ENCODE measurements at places on chromosomes 6 and 20.
A peak's percentile ranks its signal among the peaks of the same experiment; 100 is the strongest.

- DNase-seq, result no peak
These were observed 115.8 kb downstream of the MANEA start for GRCh38 chr6:95693108-95693507.

GRCh38 chr6:39189915-39190544, 39.2 kb downstream of the KCNK5 start:
- DNase-seq, result peak; percentile 8

DNA sequence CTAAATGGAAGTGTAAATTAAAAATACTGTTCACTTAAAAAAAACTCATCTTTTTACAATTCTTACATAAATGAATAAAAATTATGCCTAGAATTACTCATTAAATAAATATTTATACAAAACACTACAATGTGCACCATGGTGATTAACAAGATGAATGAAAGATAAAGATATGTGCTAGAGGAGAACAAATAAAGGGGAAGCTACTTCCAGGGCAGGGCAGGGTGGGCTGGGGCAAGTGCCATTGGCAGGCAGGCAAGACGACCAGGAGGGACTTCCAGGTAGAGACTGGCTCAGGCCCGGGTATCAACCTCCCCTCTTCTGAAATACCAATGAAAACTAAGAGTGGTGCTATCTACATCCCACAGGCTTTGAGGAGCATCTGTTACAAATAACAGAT, 20.4 kb downstream of the PREP start:
- peak; percentile 19 for DNase-seq

DNA sequence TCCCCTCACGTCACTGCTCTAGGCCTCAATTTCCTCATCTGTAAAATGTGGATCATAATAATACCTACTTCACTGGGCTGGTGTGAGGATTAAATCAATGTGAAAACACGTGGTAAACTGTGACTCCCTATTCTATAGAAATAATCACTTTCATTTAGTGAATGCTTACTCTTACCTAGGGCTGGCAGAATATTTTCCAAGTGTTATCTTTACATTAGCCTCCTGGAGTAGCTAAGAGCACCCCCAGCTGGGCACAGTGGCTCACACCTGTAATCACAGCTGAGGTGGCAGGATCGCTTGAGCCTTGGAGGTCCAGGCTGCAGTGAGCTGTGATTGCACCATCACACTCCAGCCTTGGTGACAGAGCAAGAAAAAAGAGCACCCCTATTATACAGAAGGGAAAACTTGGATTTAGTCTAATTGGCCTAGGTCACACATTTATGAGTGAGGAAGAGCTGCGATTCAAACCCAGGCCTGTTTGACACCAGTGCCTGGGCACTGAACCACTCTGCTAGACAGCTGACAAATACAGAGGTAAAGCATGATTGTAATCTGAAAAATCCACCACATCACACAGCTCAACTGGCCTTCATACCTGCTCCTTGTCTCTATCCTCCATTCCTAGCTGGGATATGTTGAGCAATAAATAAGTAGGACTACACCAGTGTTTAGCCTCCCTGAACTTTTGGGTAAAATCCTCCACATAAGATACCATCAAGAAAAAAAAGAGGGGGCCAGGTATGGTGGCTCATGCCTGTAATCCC, 1.4 kb upstream of the SNTA1 start:
- DNase-seq, result no peak

- peak; percentile 27 for DNase-seq
These were observed at the start of gene HS3ST5 for GRCh38 chr6:114342826-114343781. Gene HS3ST5, minus strand, starts transcription at chr6:114343023. Its CDS starts 280,178 bp downstream, at chr6:114062845.

DNA sequence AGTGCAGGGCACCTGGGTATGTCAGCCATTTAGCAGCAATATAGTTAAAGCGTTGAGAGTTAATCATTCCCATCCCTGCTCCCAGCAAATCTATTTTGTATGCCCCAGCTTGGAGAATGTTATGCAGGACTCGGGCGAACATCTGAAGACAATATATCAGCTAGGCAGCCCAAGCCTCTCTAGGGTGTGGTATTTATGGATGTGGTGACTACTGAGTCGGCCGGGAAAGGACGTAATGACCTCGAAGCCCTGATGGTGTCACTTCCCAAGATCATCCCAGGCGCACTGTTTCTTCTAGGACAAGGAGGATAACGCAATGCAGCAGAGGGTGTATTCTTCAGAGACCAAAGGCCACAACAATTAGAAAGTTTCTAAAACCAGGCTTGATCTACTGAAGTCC, 63.6 kb upstream of the FAM184A start:
- no peak for DNase-seq

DNA sequence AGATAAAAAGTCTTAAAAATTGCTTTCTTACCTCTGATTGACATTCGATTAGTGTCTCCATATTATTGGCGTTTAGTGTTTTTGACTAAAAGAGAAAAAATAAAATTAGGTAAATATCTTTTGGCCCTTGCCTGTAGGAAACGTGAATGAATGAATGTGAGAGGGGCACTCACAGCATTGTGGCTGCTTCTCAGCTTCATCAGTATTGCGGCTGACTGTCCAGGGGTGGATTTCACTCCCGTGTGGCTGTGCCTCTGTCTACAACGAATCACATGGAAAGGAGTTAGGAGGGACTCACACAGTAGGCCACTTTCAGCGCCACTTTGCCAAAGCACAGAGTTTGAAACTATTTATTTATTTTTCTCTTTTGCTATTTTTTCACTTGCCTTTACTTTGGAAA, 844 bp downstream of the TAGAP start:
- DNase-seq, result no peak

DNA sequence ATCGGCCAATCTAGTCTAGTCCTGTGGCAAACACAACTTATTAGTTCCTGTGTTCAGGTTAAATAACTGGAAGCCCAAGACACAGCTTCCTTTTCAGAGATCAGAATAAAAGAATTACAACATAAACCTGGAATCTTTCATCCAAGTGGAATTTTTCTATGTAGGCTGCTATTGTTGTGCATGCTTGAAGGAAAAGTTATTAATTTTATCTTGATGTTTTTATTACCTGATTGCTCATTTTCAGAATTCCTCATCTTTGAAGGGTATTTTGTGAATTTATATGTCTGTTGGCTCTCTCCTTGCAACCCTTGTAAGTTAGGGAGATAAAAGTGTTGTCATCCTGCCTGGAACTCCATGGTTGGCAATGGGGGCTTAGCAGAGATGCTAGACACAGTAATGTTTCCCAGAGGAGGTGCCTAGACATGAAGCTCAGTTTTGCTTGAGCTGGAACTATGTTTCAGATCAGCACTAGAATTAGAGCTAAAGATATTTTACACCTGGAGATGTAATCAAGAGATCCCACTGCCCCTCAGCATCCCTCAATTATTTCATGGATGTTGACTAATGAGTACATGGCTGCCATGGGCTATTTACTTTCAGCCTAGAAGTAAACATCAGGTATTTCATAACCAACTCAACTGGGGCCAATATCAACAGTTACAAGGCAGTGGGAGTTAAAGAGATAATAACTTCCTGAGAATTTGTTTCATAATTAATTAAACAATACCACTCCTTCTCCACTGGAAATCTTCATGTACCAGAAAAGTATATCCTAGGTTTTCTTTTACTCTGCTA, 367.0 kb upstream of the MARCKS start:
- no peak for DNase-seq

GRCh38 chr6:85058806-85059205, 294.4 kb upstream of the TBX18 start:
- DNase-seq, result no peak

DNA sequence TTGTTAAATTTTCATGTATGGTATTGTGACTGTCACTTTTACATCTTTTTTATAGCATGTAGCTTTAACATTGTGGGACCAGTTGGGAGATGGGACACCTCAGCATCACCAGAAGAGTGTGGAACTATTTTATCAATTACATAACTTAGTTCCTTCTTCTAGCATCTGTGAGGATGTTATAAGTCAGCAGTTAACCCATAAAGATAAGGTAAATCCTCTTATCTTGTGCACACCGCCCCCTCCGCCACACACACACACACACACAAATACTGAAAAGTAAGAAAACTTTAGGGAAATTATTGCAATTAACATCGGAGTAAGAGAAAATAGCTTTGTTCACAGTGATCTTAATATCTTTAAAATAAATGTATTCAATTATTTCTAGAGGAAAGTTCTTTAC, 60.9 kb downstream of the PGM3 start:
- no peak for DNase-seq

DNA sequence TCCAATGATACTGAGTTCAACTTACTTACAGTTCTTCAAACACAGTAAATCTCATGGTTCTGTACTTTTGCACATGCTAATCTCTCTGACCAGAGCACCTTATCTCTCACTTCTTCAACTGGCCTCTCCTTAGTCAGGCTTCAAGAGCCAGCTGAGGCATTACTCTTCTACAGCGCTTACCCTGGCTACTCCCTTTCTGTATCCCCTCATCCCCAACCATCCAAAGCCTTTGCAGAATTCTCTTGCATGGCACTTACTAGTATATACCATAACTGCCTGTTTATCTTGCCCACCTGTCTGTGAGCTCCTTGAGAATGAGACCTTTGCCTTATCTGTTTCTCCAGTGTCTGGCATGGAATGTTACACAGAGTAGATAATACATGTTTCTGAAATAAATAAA, 49.2 kb downstream of the SESN1 start:
- no peak for DNase-seq

GRCh38 chr6:74578339-74578738, 627.5 kb downstream of the COL12A1 start:
- peak; percentile 67 for DNase-seq

DNA sequence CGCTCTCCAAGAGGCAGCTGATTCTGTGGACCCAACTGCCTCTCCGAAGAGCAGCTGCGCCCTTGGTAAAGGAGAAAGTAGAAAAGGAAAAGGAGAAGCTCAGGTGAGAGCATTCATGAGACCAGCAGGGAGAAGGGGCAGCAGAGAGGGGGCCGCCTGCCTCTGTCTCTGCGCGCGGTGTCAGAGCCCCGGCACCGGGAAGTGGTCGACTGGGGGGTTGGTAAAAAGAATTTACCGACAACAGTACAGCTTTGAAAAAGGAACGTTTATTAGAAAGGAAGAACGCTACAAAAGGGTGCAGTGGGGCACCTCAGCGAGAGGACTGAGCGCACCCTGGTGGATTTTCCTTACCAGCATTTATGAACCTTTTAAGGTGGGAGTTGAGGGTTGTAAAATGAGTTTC, 61.9 kb downstream of the GPR6 start:
- peak; percentile 18 for DNase-seq

DNA sequence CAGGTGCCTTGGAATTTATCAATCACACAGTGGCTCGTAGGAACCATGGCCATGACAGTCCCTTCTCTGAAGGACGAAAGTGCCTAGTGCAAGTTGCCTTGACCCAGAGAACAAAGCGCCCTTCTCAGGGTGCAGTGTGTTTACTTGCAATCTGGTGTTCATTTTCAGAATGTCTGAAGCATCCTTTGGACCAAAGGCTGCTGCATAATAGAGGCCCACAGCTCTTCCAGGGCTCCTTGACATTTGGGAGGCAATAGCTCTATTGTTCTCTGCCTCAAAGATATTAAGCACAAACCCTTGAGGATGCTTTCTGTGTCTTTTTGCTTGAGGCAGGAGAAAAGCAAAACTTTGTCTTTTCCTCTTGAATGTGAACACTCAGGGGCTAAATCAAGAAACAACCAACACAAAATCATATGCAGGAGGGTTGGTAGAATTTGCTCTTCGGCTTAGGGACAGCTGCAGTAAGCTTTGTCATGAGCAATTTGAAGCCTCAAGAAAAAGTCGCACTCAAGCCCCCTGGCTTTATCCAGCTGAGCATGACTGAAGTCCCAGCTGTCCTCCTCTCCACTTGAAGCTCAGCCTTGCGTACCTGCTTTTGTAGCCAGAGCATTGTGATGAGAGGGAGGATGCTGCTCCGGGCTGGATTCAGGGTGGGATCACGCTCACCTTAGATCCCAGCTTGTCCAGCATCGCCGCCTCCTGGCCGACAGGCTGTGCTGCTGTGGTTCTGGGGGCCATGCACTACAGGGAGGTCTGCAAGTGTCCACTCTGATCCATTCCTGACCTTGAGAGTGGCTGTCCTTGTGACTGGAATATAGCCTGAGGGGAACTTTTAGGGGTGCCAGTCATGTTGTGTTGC, 495.4 kb downstream of the CDH26 start:
- no peak for DNase-seq
